Cortex of kidney (tissue), 1 donor: ENCODE measurements at places on chromosomes 3 and 15.

DNA sequence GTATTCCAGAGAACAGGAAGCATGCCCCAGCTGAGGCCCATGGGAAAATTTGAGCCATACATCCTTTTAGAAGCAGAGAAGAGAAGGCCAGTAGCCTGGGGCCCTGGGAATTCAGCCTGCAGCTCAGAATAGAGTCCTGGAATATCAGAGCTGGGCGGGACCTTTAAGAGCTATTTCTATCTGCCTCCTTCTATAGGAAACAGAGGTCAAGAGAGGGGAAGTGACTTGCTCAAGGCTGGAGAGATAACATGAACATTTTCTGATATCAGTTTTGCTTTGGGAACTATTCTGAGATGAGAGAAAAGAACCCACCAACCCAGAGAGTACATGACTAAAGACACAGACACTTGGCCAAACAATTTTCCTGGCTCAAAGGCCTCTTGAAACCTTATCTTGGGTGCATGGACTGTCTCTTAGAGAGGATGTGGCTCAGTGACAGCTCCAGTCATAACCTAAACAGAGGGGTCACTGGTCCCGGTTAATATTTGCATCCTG is 26.0 kb downstream of the MASP1 start:
- DNase-seq: no peak

DNA sequence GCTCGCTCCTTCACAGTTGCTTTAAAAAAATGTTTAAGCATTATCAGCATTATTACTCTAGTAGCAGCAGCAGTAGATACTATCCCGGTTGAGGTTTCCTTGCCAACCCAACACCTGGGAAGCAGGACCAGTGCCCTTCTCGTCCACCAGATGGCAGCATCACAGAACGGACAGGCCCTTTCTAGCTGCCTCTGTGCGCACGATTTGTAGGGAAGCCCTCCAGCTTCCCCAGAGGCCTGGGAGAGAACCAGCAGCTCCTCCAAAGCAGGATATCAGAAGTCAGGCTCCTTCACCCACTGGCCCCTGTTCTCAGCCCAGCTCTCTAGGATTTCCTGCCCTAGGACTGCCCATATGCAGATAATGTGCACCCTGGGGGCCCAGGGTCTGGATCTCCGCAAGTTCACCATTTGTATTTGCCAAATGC is 16.8 kb upstream of the ESYT3 start:
- DNase-seq: no peak

- DNase-seq: no peak
These were observed 163.6 kb downstream of the ECT2 start for GRCh38 chr3:172913911-172914655.

DNA sequence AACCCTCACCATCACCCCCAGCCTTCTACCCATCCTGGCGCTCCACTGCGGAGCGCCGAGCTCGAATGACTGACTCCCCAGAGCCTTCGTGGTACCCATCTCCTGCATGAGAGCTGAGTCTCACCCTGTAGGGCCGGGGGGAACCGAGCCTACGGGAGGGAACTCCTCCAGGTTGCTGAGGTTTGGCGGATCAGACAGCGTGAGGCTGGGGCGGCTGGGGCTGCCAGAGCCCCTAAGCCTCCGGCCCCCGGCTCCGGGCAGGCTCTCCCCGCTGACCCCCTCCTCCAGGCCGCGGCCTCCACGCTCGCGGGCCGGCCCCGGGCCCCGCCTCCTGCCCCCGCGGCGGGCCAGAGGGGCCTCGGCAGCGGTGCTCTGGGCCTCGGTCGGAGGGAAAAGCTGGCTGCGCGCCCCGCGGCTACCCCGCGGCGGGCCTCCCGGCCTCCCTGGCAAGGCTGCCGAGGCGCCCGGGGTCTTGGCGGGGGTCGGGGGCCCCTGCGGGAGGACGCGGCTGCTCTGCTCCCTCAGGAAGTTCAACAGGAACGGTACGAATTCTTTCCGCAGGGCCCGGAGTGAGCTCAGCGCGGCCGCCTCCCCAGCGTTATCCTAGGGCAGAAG is 643 bp downstream of the CDAN1 start:
- no peak for DNase-seq

DNA sequence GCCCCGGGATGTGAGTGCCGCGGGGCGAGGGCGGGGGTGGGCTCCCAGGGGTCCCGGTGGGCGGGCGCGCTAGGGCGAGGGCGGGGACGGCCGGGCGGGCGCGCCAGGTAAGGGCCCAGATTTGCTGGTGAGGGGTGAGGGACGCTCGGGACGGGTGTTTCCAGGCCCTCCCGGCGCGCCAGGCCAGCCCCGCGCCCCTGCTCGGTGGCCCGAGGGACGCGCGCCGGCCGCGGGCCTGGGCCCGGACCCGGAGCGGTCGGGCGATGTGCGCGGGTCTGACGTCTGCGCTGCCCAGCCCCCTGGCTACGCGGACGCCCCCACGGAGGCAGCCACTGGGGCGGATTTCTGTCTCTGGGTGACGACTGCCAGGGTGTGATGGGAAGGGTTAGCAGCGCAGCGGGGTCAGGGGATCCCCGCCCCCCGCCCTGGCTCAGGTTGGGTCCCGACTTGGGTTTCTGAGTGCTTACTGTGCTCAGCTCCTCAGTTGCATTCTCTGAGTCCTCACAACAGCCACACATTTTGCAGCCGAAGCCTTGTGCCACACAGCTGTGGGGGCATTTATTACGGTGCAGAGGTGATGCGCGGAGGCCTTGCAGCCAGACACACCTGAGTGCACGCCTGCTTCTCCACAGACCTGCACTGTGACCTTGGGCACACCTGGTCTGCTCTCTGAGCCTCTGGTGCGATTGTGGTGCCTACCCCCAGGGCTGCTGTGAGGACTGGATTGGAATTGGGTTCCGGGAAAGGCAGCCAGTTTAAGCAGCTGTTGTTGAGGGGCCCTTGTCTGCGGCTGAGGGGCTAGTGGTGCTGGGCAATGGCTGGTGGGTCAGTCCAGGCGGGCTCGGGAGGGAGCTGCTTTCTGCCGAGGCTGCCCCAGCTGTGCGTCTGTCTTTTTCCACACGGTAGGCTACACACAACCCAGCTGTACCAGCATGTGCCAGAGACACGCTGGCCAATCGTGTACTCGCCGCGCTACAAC is 523 bp downstream of the HDAC11 start:
- no peak for DNase-seq

DNA sequence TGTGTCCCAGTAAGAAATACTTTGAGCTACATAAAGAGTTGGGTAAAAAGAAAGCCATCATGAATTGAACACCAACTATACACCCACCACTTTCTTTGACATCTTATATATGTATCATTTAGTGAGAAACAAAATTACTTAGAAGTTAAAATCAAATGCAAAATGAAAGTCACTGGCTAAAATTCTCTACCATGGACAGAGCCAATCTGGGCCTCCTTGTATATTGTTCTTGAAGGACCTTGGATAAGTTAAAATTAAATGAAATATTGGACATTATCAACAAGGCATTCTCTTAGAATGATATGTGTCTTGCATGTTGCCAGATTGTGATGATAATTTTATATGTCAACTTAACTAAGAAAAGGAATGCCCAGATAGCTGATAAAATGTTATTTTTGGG is 64.2 kb upstream of the CHL1 start:
- DNase-seq: no peak

- no peak for DNase-seq
These were observed 33.1 kb downstream of the NBEAL2 start for GRCh38 chr3:47012342-47013230.

DNA sequence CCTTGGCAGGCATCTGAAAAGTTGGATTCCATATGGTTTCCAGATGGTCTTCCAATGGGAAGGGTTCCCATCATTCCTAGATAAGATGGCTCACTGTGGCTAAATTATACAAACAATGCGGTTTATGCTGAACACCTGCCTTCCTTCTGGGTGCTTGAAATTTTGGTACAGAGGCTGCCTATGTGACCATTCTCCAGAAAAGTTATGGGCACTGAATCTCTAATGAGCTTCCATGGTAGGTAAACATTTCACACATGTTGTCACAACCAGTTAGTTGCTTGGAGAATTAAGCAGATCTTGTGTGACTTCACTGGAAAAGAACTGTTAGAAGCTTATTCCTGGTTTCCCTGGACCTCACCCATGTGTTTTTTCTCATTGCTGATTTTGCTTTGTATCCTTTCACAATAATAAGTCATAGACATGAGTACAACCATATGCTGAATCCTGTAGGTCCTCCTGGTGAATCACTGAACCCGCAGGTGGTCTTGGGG is 30.1 kb downstream of the PLOD2 start:
- DNase-seq: no peak

- DNase-seq: no peak
These were observed 42.0 kb downstream of the CD86 start for GRCh38 chr3:122097141-122097540.

DNA sequence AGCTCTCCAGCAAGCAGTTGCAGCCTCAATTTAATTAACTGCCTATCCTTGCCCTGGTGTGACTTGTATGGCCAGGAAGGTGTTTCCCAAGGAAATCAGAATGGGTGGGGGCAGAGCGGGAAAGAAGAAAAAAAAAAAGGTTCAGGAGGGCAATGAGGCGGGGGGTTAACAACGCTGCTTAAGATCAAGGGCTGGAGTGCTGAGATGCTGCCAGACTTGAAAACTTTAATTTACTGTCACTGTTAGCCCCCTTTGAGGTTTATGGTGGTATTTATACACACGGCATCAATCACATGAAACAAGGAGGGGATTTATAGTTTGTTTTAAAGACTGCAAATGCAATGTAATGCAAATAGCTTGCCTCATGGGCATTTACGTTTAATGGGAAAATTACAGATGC is 319.4 kb upstream of the NR2F2 start:
- DNase-seq: no peak

DNA sequence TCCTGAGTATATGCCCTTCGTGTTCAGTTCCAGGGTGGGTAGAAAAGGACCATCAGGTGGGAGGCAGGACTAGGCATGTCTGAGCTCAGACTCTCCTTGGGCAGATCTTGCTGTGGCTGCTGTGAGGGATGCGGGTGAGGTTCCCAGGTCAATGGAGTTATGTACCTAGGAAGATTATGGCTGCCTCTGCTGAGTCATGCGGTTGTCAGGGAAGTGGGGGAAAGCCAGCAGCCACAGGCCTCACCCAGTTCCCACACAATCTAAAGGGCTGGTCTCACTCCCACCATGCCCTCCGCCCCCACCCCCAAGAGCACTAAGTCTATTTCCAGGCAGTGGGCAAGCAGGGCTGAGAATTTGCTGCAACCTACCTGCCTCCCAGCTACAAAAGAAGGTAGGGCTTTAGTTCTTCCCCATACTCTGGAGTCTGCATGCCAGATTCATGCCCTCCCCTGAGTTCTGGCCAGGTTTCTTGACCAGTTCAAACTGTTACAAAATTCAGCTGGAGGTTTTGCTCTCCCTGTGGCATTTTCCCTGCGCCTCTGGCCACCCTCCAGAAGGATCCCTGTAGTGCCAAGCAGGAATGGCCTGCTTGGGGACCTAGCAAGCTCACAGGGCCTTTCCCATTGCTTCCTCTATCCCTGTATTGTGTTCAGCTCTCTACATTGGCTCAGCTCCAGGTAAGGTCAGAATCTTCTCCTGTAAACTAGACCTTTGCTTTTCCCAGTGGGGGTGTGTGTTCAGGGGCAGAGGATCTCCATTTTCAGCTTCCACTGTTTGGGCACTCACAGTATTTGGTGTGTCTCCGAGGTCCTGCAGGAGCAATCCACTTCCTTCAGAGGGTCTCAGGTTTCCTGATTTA is 12.7 kb upstream of the TMCO5A start:
- no peak for DNase-seq

DNA sequence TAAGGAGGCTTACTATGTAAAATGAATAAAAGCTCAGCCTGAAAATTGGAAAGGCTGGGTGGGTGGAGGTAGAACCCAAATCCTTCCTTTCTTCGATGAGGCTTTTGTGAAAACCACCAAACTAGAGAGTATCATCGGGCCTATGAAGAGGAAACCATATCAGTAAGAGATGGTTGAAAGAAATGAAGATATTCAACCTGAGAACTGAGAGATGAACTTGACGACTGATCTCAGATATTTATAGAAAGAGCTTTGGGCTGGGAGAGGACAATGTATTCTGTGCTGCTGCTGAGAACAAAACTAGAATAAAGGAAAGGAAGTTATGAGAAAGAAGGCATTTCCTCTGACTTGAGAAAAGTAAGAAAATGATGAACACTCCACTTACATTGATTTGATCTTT is 236.6 kb downstream of the KCNH8 start:
- no peak for DNase-seq

DNA sequence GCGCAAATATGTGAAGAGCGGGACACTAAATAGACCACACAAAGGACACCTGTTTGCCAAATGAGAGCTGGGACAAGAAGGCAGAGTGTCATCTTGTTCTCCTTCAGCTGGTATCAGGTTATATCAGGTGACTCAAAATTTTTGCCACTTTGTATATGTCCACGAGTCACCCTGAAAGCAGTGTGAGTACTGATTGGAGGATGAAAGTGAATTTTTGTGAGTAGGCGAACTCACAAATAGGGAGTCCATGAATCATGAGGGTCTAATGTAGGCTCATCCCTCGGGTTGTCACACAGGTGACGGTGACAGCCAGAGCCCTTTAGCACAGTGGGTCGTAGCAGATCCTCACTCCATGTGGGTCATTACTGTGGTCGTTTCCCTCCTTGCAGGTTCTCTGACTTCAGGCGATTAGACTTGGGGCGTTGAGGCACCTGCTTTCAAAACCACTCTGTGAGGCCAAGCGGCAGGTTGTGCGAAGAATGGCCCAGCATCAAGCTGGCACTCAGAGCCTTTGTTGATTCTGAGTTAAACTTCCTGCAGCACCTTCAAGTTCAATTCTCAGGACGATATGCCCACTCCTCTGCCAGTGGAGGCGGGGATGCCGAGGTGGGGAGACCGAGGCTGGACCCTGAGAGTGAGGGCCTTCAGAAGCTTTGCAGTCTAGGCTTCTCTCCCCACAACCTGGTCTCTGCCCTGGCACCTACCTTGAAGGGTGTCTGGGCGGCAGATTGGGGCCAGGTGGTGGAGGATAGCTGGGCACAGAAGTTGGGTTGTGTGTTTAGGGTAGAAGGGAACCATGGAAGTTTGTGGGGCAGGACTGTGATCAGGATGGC is 173.8 kb downstream of the SMAD6 start:
- DNase-seq: no peak

GRCh38 chr15:76184650-76185035 is 124.9 kb downstream of the TMEM266 start:
- DNase-seq: no peak

DNA sequence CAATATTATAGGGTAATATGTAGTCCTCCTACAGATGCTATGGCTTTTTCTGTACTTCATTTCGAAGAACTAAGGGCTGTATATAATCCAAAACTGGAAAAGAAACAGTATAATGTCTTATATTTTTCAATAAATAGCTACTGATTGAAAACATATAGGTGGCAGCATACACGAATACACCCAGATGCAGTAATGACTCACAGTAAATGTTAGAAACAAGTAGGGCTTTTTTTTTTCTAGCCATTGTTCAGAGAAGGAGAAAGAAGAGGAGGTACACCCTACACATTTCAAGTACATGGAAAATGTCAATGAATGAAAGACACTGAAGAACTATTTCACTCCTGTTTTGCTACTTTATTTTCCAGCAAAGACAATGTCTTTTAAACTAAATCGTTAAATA is 9.4 kb downstream of the DAZL start:
- DNase-seq: no peak
